ENCODE measurements at places on chromosomes 5 and 9. TPM values are rescaled to one million over a fixed set of nuclear protein-coding genes. Genes with fewer than 3 reads are reported as not detected.

Gene GLRA1
- not detected for total RNA-seq

Gene IFNA13
- not detected for total RNA-seq

Gene ABO
- total RNA-seq: 0.10 TPM

Gene PCDHB14
- 0.80 TPM for total RNA-seq

Gene DCTN3
- 110 TPM for total RNA-seq

Gene SH3RF2
- 23.1 TPM for total RNA-seq

Gene IQGAP2
- 0.59 TPM for total RNA-seq

Gene OTULINL
- total RNA-seq: 1.8 TPM

Gene CKS2
- 132 TPM for total RNA-seq

Gene C5orf63
- total RNA-seq: 9.8 TPM

Gene DDX46
- 90.8 TPM for total RNA-seq

Gene LRRC70
- total RNA-seq: 0.13 TPM

Gene DAB2
- 1.7 TPM for total RNA-seq

Gene TAF11L5
- total RNA-seq: not detected

Gene NPR3
- total RNA-seq: 0.10 TPM

Gene BNC2
- 5.7 TPM for total RNA-seq

Gene C9orf57
- total RNA-seq: not detected

Gene PSAT1
- 71.8 TPM for total RNA-seq

Gene CLIC3
- 6.2 TPM for total RNA-seq

Gene ORM2
- total RNA-seq: 0.77 TPM

Gene DNM1
- total RNA-seq: 18.7 TPM

Gene SLC36A3
- not detected for total RNA-seq

Gene ARHGEF28
- 34.8 TPM for total RNA-seq

Gene ELAVL2
- total RNA-seq: not detected

Gene PCDHAC2
- 8.8 TPM for total RNA-seq

Gene OBP2B
- not detected for total RNA-seq

Gene COL15A1
- 0.10 TPM for total RNA-seq

Gene C9orf50
- not detected for total RNA-seq

Gene MSANTD3
- total RNA-seq: 58.7 TPM

Gene FTMT
- total RNA-seq: not detected

Gene NUTM2F
- not detected for total RNA-seq

Gene TAS2R1
- not detected for total RNA-seq

Gene SLC27A4
- total RNA-seq: 20.3 TPM

Gene PCDHGA4
- total RNA-seq: 0.69 TPM

Gene TLR4
- total RNA-seq: 0.33 TPM

Gene CCT5
- 476 TPM for total RNA-seq

Gene MEGF10
- total RNA-seq: not detected
